ENCODE measurements at places on chromosomes 2 and 18.

DNA sequence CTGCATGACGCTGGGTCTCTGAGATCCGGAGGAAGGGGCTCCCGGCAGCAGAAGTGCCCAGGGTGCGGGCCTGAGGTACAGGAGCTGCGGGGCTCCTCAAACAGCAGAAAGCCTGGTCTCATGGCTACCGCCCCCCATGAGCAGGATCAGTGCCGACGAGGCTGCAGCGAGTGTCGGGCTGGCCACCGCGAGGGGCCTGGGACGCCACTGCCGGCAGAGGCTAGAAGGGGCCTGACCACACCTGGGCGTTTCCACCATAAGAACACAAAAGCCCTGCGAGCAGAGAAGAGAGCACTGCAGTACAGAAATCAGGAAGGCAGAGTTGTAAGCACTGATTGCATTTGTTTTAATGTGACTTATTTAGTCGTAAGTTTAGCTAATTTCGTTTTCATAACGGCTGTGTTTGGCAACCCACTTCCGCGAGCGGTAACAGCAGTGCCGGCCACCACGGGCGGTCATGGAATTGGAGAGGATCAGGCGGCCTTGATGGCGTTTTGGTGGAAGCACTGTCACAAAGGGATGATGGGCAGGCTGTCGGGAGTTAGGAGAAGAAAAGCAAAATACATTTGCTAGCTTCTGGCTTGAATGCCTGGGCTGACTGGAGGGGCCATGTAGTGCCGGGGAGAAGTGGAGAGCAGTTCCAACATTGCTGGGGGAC lies 117.4 kb downstream of the HDAC4 start:
- DNase-seq: no peak

DNA sequence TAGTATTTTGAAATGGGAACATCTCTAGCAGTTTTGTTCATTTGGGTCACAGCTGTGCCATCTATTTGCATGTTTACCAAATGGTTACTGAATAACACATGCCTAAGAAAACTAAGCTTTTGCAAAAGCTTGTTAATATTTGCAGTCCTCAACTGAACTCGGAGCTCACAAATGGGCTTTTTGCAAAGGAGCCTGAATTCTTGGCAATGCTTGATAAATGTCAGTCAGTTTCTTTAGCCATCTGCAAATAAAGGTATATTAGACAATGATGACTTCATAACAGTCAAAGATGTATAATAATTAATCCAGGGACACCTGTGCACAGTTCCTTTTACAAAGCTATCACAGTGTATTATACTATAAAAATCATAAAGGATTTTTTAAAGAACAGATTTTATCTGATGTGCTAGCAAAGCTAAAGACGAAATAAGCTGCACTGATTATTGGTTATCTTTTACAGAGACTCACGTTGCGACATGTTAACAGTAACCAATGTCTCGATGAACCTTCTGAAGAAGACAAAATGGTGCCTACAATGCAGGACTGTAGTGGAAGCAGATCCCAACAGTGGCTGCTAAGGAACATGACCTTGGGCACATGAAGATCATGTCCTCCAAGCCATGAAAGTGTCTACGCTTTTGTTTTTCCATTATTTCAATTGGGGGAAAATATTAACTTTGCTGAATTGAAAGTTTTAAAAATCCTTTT lies 248.4 kb upstream of the KCNJ3 start:
- no peak for DNase-seq

DNA sequence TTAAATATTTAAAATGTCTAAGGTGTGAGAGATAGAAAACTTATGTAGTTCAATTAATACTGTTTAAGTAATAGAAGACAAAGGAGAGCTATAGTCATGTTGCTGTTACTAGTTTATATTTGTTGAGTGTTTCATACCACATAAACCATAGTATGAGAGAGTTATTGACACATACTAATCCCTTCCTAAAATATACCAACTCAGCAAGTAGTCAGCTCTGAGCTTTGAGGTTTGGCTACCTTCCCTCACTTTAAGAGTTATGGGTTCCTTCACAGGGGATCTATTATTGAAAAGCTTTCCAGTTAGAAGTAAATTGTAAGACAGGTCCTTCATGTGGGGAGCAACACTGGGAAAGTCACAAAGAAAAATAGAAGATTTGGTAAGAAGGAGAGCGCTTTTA lies 701.6 kb upstream of the ZEB2 start:
- DNase-seq: no peak

- no peak for DNase-seq
Observed at GRCh38 chr2:112784199-112785189, at the start of gene IL1A. TSS of gene IL1A (minus strand) at chr2:112784493. CDS start at chr2:112783770, 723 bp downstream.

- DNase-seq: no peak
Observed at GRCh38 chr2:132668987-132669907, 758 bp downstream of the LYPD1 start.

DNA sequence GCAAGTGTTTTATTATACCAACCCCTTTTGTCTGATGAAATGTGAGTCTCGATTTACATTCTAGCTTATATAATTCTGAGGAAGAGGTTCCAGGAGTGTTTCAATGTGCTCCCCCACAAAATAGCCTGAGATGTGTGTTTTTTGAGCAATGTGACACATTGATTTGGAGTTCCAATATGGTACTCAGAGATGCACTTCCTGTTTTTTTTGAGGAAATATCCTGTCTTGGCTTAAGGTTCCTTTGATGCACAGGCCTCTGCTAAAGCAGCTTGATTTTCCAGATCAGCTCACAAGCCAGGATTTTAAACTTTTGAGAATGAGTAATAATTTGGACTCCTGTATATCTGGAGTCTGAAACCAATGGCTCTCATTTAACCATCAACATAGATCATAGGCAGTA lies 221.4 kb downstream of the ACTR3 start:
- DNase-seq: no peak

DNA sequence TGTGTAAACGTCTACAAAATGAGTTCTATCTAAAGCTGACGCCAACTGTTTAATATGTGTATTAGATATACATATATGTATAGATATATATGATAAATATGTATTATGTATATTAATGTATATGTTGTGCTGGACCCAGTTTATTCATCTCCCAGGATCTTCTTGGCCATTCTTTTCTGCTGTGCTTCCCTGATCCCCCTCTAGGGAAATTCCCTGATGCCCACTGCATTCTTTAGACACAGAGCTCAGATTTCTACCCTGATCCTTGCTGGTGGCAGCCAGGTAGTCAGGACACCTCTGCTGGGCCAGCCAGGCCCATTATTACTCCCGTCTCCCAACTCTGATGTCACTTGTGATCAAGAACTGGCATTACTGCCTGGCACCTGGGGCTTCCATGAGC lies 292.0 kb downstream of the PTPRM start:
- no peak for DNase-seq

- DNase-seq: no peak
Observed at GRCh38 chr2:41881249-41881648, 166.6 kb upstream of the PKDCC start.

DNA sequence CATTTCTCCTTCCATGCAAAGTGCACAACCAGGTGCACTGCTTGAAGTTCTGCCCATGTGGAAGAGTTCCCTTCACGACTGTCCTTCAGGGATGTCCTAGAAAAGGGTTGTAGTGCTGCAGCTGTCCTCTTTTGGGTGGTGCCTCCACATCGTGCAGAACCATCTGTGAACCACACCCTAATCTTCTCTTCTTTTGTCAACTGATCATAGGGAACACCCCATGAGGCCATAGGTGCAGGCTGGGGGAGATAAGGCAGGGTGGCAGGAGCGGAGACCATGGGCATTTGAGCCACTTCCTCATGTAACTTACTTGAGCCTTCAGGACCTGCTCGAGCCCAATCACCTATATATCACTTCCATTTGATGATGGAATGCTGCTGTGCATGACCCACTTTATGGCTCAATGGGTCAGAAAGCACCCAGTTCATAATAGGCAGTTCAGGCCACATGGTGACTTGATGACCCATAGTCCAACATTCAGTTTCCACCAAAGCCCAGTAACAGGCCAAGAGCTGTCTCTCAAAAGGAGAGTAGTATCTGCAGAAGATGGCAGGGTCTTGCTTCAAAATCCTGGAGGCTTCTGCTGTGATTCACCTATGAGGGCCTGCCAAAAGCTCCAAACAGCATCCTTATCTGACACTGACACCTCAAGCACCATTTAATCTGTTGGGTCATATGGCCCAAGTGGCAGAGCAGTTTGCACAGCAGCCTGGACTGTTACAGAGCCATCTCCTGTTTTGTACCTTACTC lies 84.7 kb upstream of the CYRIA start:
- DNase-seq: no peak

DNA sequence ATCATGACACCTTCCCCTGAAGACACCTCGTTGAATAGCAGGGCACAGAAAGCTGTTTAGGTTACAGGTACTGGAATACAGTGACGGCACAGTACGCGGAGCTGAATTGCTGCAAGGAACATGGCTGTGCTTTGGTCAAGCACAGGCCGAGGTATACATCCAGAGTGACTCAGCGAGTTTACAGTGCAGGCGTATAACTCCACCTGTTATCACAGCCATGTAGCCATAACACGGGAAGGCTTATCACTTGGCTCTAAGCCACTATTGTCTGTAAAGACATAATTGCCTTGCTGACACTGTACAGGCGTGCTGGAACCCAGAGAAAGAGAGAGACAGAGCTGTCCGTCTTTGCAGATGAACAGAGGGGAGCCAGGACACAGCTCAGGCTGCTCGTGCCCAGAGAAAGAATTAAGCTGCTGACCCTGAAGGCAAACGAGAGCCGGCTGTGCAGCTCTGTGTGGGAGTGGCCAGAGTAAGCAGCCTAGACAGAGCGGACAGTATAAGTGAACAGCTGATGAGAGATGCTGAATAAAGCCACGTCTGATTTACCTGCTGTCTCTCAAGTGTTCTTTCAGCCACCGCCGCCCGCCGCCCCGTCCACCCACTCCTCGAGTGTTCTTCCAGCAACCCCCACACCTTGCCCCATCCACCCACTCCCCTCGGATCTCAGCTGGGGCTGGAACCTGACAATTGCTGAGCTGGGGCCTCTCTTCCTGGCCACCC lies 87.3 kb upstream of the PPP1CB start:
- DNase-seq: no peak

GRCh38 chr2:17226941-17227490 lies 291.2 kb downstream of the RAD51AP2 start:
- DNase-seq: no peak

DNA sequence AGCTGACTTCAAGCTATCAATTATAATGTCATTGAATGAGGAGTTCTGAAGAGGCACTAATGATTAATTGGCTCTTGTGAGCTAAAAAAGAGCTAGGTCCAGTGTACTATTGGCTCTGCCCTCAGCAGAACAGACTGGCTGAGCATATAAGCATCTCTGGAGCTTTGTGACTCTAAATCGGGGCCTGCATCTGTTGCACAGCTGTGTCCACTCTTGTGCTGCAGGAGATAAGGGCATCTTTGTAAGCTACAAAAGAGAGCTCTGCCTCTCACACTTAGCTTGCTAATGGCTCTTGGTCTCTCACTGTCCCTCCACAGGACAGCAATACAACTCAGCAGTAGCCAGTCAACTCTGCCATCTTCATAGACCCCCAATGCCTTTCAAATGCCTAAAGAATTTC lies 61.5 kb upstream of the L3MBTL4 start:
- DNase-seq: no peak

DNA sequence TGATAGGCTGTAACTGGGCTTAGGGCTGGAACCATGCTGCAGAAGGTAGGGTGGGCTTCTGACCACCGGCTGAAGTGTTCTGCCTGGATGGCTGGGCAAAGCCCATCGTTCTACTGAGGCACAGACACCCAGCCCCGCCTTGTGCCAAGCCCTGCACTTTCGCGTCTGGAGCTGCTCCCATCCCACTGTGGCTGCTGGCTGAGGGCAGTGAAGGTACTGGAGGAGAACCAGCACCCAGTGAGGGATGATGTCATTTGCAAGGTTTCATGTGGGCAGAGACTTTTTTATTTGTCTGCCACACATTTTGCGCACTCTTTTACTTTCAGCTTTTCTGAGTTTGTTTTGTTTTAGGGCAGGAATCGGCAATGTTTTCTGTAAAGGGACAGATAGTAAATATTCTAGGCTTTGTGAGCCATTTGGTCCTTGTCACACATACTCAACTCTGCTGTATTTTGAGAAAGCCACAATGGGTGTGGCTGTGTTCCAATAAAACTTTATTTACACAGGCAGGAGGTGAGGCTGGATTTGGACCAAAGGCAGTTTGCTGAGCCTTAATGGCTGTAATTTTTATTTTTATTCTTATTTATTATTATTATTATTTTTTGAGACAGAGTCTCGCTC lies 85.6 kb downstream of the ASB1 start:
- no peak for DNase-seq

GRCh38 chr18:72444798-72445155 lies 99.4 kb downstream of the CBLN2 start:
- no peak for DNase-seq

DNA sequence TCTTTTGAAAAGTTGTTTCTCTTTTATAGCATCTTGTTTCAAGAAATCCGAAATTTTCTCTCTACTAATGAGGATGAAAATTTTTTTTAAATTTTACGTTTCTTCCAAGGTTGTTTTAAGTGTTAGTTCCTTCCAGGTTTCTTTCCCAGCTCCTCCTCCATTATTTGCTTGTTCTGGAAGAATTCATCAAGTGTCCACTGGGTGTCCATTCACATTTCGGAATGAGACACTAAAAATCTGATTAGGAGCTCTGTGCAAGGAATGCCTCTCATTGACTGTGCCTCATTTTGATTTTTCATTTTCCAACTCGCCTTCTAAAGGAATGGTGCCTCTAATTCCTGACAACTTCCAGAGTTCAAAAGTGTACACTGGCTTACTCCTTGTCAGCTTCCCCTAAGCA lies 6.1 kb downstream of the SP100 start:
- no peak for DNase-seq

- no peak for DNase-seq
Observed at GRCh38 chr18:33664241-33664874, 86.3 kb downstream of the ASXL3 start.

DNA sequence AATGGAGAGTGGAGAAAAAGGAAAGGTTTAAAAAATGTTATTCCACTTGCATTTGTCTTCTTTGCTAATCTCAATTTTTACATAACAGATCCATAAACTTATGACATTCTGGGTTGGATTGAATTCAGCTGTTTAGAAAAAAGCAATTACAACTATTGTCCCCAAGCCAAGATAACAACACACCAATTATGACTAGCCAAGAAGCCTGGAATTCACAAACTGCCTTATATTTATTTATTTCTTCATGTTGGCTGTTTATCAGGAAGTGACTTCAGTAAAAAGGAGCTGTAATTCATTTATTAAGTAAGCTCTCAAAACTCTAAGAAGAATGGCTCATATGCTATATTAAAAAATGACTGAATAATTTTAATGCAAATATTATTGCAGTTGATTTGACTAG lies 137.4 kb downstream of the CALCRL start:
- DNase-seq: no peak

DNA sequence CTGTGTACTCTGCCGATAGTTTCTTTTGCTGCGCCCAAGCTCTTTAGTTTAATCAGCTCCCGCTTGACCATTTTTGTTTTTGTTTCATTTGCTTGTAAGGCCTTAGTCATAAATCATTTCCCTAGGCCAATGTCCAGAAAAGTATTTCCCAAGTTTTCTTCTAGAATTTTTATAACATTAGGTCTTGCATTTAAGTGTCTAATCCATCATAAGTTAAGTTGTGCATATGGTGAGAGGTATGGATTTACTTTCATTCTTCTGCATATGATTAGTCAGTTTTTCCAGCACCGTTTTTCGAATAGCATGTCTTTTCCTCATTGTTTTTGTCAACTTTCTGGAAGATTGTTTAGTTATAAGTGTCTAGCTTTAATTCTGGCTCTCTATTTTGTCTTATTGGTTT lies 484.8 kb upstream of the CNTNAP5 start:
- DNase-seq: no peak

GRCh38 chr2:64738026-64738425 lies 84.3 kb upstream of the SERTAD2 start:
- DNase-seq: no peak
